Nucleus accumbens (tissue), 56 donors: ENCODE measurements at places on chromosomes 6 and 20.
A peak's percentile ranks its signal among the peaks of the same experiment; 100 is the strongest.

- DNase-seq: no peak
Measured at GRCh38 chr6:142013875-142014495, 118.7 kb upstream of the GJE1 start.

GRCh38 chr6:40517654-40518053, 69.5 kb downstream of the LRFN2 start:
- DNase-seq: no peak

- DNase-seq: no peak
Measured at GRCh38 chr20:8309634-8310033, 177.6 kb downstream of the PLCB1 start.

DNA sequence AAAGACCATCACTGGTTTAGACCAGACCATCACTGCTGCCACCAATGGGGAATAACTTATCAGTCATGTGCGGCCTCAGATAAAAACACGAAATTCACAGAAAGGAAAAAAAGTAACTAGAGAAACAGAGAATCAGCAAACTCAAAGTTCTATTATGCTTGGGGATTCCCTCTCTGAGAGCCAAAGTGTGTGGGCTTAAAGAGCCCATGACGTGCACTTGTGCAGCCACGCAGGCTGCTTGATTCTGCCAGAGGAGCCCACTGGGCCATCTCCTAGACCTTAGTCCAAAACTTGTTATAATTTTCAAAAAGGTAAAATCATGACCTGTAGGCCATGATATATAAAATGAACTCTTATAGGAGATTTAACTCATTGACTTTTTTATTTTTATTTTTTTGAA, 15.2 kb downstream of the RAB44 start:
- no peak for DNase-seq

GRCh38 chr6:114733596-114733995, 390.8 kb upstream of the HS3ST5 start:
- DNase-seq: no peak

DNA sequence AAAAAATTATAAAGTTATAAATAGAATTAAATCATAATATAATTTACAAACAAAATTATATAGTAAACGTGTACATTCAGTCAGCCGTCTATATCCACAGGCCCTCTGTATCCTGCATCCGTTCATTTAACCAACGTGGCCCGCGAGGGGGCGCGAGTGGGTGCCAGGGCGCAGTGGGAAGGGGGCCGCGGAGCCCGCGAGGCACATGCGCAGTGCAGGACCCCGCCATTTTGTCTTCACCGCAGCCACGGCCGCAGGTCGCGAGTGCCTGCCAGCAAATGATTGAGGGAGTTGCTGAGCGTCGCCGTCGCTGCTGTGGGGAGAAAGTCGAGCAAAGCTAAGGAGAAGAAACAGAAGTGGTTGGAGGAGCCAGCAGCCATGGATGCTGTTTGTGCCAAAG, 53.4 kb upstream of the ECI2 start:
- DNase-seq: no peak

GRCh38 chr6:10375391-10375969, 39.4 kb downstream of the TFAP2A start:
- no peak for DNase-seq

DNA sequence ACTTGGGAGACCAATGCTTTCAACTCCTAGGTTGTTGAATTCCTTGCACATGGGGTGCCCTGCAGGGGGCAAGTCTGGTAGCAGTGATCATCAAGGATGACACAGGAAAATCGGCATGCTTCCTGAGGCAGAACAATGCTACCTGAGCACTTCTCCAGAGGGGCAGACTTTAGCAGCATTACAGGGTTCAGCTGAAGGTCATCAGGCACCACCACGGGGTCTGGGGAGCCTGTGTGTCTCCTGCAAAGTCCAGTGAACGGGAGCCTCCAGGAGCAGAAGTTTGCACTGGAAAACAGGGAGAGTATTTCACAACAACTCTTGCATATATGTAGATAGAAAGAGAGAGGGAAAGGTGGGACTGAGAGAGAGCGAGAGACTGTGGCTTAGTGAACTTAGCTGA, 10.2 kb downstream of the VSX1 start:
- no peak for DNase-seq

DNA sequence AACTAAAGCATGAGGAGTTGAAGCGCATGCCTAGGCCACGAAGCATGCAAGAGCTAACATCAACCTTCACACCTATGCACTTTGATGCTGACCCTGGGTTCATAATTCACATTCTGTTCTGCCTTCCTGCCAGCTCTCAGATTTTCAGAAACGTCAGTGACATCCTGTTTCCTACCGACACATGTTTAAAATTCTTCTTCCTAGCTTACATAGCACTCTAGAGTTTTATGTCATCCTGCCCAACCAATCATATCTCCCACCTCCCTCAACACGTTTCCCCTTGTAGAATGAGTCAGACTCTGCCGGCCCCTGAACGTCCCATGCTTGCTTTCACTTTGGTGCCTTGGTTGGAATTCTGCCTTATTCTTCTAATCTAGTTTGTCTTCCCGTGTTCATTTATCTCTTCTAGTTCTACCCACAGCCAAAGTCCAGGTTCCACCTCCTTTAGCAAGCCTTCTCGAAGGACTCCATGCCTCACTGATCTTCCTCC, 97.2 kb upstream of the MAP7 start:
- no peak for DNase-seq

- DNase-seq: no peak
Measured at GRCh38 chr6:5159162-5159561, 74.0 kb downstream of the PPP1R3G start.

GRCh38 chr6:28353981-28354676, 4.4 kb downstream of the ZKSCAN3 start:
- DNase-seq: no peak

GRCh38 chr6:108805611-108806167, 42.5 kb upstream of the ARMC2 start:
- DNase-seq: no peak

GRCh38 chr6:167934426-167934864, 63.0 kb upstream of the KIF25 start:
- no peak for DNase-seq

- DNase-seq: no peak
Measured at GRCh38 chr6:142841915-142842314, 103.1 kb downstream of the HIVEP2 start.

DNA sequence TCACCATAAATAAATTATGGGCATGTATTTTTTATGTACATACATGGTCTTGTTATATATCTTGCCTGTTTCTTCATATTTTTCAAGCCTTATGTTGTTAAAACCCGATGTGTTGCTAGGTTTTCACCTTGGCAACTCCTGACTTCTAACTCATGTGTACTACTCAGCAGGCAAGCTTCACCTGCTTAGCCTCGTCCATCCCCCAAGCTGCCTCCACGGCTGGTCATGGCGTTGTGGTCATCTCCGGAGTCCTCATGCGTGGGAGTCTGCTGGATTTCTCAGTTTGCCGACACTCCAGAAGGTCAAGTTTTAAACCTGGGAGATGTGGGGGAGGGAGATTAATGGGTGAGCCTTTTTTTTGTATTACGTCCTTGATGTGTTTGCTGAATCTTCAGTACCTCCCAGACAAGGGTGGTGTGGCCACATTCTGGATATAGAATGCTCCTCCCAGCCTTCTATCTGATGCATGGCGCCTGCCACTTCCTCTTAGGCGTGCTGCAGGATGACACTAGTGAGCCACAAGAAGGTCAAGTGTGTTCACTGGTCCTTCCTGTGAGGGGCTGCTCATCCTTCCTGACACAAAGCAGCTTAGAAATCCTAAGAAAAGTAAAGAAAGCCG, 26.6 kb upstream of the EDN3 start:
- DNase-seq: no peak

DNA sequence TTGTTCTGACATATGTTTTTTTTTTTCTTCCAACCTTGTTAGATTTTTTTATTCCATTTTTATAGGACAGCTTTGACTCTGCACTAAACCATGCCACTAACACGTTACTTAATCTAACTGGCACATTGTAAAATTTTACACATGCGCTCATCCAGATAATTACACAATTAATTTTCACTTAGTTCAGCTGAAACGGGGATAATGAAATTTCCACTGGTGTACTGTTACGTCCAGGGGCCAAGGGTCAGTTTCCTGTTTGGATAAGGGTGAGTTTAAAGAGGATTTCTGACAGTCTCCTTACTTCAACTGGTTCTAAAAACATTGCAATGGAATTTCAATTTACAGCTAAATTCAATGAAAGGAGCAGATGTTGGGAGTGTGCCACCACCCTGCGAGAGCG, 221.8 kb upstream of the CEP162 start:
- DNase-seq: no peak

DNA sequence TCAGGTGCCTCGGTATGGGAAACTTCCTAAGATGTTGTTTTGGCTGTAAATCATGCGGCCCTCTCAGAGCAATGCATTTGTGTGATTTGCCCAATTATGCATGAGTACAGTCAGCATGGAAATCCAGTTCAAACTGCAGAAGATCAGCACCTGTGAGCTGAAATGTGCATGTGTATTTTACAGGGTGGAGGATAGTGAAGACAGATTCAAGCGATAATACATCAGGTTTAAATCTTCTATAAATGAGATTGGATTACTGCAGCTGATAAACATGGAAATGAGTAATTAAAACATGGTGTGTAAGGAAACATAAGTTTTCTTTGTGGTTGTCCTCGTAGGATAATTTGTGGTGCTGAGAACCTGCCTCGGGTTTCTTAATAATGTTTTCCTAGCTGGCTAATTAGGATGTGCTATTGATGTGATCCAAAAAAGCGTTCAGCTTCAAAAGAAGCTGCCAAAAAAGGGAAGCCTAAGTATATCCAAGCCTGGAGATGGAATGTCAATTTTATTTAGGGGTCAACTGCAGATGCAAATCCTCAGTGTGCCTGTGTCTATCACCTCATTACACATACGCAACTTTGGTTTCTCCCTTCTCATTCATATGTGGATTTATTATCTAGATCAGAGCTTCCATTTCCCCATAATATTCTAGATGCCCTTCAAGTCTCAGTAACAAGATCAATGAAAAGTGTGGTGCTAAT, 117.1 kb upstream of the CCDC28A start:
- DNase-seq: no peak

DNA sequence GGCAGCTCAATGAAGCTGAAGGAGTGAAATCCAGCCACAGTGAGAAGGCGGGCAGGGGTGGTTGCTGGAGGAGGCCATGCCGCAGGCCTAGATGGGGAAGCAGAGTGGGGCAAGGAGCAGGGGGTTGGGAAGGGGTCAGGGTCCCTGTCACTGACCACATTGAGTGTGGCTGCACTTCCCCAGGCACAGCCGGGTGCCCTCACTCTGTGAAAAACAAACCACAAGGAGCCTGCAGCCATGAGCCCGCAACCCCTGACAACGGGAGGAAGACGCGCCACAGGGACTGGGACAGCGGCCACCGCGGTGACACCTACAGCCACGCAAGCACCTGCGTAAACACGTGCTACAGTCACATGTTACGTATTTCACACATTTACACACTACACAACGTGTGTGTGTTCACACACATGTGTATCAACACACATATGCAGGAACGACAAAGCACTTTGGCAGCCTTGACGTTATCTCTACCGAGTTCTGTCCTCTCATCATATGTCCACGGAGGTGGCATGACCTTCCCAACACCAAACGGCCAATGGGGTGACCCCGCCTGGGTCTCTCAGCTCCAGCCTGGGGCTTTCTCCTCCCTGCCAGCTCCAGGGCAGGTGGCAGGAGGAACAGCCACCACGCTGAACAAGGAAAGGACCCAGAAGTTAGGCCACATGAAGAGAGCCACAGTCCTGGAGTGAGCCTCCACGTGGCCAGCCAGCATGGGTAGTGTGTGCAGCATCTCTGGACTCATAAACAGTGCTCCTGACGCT, 137.6 kb upstream of the RPS6KA2 start:
- no peak for DNase-seq

DNA sequence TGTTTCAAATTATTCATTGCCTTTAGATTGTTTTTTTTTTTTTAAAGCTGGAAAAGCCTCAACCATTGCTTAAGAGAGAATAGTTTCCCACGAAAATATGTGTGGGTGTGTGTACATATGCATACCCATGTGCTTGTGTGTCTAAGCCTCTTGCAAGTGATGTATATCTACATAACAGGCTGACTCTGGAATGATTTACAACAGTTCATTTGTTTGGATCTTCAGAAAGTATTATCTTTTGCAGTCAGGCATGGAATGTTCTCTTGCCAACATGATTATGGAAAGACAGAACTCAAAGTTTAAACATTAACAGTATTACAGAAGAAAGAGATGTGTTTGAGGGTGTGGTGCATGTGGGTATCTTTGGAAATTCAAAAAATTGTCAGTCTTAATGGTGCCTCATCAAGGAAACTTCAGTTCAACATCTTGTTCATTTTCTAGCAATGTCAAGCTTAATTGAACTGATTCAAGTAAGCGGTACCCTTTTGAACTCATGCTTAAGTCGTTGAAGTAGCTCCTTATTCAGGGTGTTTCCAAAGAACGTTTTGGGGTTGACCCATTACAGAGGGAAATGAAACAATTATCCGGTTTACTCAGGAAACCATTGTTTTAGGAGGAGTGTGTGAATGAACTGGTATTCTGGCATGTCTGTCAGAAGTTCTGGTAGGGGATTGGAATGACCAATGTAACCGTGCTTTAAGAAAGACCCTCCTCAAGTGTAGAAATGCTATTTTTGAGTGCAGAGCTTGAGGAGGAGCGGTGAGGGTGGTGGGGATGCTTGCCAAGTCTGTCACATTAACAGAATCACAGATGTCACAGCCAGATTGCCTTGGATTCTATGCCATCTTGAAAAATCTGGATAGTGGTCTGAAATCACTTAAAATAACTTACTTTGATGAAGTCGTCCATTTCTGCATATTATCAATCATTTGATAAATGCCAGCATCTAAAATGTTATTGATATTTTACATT, 60.3 kb downstream of the ADGRG6 start:
- no peak for DNase-seq

- peak; percentile 9 for DNase-seq
Measured at GRCh38 chr6:44133003-44133931, 5.9 kb downstream of the TMEM63B start.

DNA sequence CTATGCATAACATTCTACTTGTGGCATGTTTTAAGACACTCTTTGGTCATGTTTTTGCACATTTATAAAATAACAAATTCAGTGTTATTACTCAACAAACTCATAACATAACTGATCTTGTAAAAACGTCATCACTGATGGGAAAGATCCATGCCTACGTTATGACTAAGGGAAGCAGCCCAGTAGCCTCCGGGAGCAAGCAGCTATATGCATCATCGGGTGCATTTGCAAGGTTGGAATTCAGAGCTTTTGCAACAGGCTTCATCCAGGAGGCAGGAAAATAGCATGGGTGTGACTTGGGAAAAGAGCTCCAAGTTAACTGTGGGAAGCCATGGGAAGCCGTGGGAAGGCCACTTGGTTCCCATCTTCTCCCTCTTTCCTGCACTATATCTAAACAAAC, 271.6 kb upstream of the SGK1 start:
- no peak for DNase-seq

- no peak for DNase-seq
Measured at GRCh38 chr6:33248643-33248931, 23.1 kb downstream of the VPS52 start.
